Caudate nucleus (tissue), 63 donors: ENCODE measurements at places on chromosomes 13 and 19.

- no peak for DNase-seq
These were observed 32.2 kb upstream of the SLC7A10 start for GRCh38 chr19:33257828-33258227.

DNA sequence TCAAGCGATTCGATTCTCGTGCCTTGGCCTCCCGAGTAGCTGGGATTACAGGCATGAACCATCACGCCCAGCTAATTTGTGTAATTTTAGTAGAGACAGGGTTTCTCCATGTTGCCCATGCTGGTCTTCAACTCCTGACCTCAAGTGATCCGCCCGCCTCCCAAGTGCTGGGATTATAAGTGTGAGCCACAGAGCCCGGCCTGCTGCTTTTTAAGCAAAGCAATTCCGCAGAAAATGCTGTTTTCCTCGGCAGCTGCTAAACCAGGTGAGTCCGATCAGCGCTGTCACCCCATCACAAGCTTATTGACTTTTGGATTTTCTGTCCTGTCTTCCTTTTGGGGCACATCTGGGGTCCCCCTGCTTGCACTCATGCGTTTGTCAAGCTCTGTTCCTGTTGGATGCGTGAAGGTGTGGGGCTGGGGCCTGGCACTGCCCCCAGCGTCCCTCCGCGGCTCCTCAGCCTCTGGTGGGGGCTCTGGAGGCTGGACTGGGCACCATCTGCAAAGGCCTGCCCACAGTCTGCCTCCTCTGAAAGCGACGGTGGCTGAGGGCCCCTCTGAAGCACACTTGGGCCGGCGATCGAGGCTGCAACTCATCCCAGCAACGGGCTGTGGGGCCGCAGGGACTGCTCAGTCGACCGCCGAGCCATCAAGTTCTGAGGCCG is 25.7 kb downstream of the CEBPG start:
- no peak for DNase-seq

- no peak for DNase-seq
These were observed 355.2 kb downstream of the KCNRG start for GRCh38 chr13:50370303-50370950.

DNA sequence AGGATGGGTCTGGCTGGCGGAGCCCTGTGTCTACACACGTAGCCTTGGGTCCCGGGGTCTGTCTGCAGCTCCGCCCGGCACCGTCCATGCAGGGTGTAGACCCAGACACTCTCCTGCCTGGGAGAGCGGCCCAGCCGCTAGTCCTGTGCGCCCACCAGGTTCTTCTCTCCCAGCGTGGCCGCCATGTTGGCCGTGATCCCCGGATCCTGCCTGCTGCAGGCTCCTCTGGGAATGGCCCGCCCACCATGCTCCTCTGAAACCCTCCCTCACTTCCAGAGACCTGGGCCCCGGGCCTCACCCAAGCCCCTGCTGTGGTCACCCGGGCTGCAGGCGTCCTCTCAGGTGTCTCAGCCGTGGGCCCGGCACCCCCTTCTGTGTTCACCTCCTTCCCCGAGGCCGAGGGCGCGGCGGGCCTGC is 57.7 kb upstream of the MCF2L start:
- DNase-seq: no peak

DNA sequence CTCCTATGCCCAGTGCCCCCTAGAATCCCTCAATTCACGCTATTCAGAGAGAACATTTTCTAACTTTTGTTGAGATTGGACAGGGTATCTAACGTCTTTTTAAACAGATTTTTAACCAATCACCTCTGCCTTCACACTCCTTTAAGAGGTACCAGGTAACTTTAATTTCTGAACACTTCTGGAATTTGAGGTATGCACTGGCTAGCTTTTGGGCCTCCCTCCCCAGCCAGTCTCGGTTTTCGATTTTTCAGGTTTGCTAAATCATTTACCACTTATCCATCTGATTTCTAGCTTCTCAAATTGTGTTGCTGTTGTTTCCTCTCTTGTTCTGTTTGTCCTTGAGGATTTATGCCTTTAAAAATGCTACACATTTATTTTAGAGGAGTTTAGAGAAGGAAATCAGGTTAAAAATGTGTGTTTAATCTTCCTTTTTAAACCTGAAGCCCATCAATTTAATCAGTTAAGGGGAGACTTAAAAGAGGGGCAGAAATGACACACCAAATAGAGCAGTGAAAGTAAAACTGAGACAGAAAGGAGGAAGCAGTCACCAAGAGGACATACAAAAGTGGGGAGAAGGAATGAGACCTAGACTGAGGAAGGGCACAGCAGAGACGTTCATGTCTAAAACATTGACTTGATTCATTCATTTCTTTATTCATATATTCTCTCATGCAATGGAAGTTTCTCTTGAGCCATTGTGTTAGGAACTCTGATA is 139.6 kb upstream of the HTR2A start:
- DNase-seq: no peak

- no peak for DNase-seq
These were observed 381.2 kb upstream of the SLITRK1 start for GRCh38 chr13:84263354-84264069.

DNA sequence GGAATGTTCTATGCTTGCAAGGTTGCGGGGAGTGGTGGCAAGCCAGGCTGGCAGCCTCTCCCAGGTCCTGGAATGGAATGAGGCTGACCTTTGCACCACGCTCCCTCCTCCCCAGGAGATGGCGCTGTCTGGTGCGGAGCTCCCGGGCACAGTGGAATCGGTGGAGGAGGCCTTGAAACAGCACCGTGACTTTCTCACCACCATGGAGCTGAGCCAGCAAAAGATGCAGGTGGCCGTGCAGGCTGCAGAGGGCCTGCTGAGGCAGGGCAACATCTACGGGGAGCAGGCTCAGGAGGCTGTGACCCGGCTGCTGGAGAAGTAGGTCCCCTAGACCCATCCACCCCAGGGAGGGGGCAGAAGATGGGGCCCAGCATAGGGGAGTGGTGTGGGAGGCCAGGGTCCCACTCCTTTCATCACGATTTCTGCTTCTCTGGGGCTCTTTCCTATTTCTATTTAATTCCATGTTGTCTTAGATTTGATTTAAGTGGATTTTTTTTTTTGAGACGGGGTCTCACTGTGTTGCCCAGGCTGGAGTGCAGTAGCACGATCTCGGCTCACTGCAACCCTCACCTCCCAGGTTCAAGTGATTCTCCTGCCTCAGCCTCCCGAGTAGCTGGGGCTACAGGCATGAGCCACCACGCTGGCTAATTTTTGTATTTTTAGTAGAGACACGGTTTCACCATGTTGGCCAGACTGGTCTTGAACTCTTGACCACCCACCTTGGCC is 53.2 kb upstream of the SHKBP1 start:
- no peak for DNase-seq

DNA sequence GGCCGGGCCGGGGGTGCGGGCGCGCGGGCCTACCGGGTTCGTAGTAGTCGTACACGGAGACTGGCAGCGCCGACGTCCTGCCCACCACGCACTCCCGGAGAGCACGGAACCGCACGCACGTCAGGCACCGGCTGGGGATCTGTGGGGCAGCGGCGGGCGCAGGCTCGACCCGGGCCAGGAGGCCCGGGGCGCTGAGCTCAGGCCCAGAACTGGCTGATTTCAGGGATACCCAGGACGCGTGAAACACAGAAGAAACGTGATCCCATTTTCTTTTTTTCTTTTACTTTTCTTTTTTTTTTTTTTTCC is 9.0 kb downstream of the F2RL3 start:
- DNase-seq: no peak

- DNase-seq: no peak
These were observed 42.1 kb downstream of the PTPRS start for GRCh38 chr19:5298471-5298901.

GRCh38 chr13:26228096-26228495 is 6.0 kb upstream of the RNF6 start:
- no peak for DNase-seq

DNA sequence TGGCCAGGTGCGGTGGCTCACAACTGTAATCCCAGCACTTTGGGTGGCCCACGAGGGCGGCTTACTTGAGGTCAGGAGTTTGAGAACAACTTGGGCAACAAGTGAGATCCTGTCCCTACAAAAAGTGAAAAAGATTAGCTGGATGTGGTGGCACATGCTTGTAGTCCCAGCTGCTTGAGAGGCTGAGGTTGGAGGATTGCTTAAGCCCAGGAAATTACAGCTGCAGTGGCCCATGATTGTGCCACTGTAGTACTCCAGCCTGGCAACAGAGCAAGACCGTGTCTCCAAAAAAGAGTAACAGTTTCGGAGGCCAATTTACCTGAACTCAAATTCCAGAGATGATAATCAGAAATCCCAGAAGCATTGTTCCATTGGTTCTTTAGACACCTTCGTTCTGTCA is 4.4 kb downstream of the ZNF473 start:
- no peak for DNase-seq

- no peak for DNase-seq
These were observed 25.1 kb downstream of the TINCR start for GRCh38 chr19:5542665-5543064.

GRCh38 chr19:58558623-58559274 is 338 bp upstream of the UBE2M start:
- no peak for DNase-seq

- DNase-seq: no peak
These were observed 96.7 kb downstream of the PCDH9 start for GRCh38 chr13:67133476-67133875.

DNA sequence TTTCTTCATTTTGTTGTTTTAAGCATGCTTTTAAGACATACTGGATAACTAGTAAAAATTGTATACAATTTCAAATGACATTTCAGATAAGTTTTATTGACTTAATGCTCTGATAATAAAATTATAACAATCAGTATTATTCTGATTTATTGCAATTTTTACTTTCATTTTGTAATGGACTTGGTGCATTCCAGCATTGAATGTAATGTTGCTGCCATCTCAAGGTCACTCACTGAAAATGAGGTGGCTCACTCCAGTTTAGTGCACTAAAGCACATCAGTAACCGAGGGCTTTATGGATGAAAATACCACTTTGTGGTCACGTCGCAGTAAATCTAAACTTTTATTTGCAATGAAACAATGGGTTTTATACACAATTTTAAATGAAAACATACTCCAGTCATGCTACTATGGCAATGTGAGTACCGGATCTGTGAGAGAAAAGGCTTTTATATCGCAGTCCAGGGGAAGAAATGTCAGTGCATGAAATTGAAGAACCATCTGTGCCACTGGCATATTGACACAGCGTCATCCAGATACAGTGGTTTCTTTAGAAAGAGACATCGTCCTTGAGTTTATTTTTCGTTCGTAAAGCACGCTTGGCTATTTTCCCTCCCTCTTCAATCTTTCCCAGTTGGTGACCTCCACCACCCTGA is 20.7 kb upstream of the ZNF507 start:
- DNase-seq: no peak

GRCh38 chr19:988081-988480 is 3.9 kb downstream of the WDR18 start:
- no peak for DNase-seq

DNA sequence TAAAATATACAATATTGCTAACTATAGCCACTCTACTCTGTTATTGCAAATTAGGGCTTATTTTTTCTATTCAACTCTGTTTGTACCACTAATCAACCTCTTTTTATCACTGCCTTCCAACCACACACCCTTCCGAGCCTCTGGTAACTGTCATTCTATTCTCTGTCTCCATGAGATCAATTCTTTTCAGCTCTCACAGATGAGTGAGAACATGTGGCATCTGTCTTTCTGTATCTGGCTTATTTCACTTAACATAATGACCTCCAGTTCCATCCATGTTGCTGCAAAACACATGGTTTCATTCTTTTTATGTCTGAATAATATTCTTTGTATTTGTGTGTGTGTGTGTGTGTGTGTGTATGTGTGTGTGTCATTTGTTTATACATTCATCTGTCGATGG is 350.1 kb upstream of the DACH1 start:
- no peak for DNase-seq

DNA sequence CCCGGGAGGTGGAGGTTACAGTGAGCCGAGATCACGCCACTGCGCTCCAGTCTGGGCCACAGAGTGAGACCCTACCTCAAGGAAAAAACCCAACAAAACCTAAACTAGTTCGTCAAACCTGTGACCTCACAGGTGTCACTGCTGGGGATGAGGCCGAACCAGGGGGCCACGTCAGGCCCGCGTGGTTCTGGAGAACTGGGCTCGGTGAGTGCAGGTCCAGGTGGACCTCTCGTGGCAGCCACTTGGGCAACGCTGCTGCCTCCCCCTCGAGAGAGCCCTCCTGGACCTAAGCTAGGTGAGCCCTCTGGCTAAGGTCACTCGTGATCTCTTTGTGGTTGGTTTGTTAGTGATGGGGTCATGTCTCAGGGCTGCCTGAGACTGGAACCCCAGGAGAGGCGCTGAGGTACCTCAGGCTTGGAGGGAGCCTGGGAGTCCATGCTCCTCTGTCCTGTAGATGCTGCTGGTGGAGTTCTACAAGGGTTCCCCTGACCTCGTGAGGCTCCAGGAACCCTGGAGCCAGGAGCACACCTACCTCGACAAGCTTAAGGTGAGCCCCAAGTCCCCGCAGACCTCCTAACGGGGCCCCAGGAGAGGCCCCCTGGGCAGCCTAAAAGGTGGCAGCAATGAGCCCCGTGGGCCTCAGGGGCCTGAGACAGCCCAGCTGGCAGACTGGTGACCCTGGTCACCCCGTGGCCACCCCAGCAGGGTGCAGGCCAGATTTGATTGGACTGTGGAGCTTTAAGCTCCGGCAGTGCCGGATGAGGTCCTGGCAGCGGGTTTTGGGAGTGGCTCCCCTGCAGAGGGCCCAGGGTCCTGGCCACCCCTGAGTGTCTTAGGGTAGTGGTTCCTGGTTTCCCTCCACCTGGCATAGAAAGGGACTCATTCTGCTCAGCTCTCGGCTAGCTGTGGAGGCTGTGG is 15.6 kb downstream of the MPND start:
- DNase-seq: no peak

- DNase-seq: no peak
These were observed 630 bp downstream of the NUCB1 start for GRCh38 chr19:48900477-48901406.
